Central memory CD4-positive, alpha-beta T cell (primary cell): ENCODE measurements at places on chromosomes 2 and 18.

DNA sequence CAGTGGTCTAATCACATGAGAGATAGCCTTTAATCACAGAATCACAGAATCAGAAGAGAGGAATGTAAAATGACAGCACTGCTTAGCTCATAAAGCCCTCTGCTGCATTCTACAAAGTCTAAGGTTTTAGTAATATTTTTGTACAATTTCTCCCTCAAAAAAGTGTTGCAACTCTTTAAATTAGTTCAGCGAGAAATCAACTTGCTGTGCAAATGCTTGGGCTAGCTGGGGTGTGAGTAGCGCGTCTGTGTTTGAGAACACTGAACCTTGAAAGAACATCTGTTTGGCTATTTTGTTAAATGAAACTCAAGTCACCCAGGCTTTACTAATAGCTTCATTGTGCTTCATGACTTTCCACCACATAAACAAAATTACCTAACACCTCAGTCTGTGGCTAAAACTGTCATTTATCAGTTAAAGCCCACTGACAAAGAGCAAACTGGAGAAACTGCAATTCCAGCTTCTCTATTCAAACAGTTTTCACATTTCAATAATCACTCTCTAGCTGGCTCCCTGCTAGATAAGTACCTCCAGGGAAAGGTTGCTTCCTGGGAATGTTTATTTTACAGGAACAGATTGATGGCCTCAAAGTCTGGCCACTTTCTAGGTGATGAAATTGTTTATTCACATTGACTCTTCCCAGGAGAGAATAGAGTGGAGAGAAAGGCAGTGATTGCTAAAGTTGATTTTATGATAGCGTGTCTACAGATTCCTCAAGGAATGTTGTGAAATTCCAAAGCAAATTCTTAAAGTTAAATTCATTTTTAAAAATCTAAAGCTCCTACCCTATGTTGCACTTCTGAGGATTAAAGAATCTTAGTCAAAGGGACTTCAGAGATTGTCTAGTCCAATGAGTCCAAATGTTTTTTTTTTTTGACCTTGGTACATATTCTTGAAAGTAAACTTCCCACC lies 36.0 kb upstream of the STAT1 start:
- no peak for DNase-seq

DNA sequence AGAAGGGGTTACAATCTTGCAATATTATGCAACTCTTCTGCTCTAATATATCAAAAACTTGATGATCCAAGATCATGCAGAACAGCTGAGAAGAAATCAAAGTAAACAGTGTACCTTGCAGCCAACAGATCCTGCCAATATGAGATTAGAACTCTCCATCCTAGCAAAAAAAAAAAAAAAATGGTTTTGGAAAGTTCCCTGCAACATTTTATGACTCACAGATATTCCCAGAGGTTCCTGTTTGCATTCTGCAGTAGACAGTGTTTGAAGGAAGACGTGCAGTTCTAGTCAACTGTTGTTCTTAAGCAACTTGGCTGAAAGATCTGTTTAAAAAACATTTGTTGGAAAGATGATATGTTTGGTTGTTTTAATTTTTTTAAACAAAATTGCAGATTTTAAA lies 103.6 kb upstream of the WDR75 start:
- no peak for DNase-seq

DNA sequence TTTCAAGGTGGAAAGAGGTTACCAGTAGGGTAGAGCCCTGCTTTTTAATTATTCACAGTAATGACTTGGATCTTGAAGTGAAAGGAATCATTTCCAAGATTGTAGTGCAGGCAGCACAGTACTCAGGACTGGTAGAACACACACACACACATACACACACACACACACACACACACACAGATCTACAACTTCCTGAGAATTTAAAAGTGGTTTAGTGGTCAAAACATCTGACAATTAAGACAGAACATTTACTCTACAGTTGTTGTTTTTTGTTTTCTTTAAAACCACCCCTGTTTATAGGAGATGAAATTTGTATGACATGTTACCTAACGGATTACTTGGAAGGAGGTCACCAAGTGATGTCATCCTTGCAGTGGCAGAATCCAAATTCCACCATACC lies 146.7 kb upstream of the VRK2 start:
- DNase-seq: no peak

DNA sequence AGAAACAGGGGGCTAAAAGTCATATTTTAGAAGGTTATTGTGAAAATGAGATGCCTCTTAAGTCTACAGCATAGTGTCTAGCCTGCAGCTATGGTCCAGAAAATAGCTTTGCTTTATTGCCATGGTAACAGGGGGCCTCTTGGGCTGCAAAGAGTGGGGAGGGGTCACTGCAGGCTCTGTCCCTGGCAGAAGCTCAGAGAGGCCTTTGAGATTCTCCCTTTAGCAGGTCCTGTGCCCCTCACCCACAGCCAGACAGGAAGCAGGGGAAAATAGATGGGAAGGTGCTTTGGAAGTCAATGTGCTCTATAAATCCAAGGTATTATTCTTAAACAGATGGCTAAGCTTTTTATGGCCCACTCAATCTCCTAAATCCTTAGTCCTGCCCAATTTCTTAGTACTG lies 1021.3 kb upstream of the GYPC start:
- no peak for DNase-seq
